Stimulated activated naive B cell treated with anti-CD40 and anti-IgM and Interleukin-4, amounts not matched to agents 10 μg/mL and 1 μg/mL and 100 μg/mL, for 72 hours (primary cell): ENCODE measurements at places on chromosomes 12 and 14.

GRCh38 chr12:104011253-104011652 is 38.7 kb downstream of the GLT8D2 start:
- no peak for DNase-seq

DNA sequence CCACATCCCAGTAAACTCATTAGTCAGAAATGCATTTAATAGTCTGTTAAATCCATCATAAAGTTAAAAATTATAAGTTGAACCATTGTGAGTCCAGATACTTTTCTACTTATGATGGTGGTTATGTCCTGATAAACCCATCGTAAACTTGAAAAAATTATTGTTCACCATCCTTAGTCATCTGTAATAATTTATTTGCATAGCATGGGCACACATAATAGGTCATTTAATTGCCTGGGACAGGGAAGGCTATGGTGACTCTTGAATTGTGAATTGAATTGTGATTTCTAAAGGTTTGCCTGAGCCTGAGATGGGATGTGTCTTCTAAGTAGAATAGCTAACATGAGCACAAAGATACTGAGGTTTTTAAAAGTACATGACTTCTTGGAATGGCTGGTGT is 21.5 kb downstream of the ZDHHC17 start:
- DNase-seq, result no peak

DNA sequence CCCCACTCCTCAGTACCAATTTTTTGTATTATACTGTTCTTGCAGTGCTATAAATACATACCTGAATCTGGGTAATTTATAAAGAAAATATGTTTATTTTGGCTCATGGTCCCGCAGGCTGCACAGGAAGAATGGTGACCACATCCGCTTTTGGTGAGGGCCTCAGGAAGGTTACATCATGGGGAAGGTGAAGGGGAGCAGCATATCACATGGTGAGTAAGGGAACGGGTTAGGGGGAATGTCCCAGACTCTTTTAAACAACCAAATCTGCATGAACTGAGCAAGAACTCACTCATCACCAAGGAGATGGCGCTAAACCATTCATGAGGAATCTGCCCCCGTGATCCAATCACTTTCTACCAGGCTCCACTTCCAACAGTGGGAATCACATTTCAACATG is 40.0 kb downstream of the OSBPL8 start:
- DNase-seq, result peak; percentile 1

GRCh38 chr12:4392223-4392742 is 12.8 kb upstream of the FGF23 start:
- no peak for DNase-seq

DNA sequence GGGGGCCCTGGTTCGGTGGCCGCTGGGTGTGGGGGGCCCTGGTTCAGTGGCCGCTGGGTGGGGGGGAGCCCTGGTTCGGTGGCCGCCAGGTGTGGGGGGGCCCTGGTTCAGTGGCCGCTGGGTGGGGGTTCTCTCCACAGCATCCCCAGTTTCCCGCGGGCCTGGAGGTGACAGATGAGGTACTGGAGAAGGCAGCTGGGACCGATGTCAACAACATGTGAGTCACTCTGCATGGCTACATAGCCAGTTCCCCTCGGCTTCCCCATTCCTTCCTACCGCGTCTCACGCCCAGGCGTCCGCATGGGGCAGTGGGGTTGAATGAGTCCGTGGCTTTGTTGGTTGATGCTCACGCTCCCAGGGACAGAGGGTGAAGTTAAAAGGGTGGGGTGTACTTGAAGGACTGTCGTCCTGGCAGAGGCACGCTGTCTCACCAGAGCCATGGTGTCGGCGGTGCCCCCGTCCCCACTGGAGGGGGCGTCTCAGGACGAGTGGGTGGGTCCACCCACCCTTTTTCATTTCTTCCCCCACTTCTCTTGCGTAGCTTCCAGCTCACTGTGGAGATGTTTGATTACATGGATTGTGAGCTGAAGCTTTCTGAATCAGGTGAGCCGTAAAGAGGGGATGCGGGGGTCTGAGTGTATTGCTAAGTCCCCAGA is 15.6 kb downstream of the HIP1R start:
- DNase-seq, result no peak

- no peak for DNase-seq
Observed at GRCh38 chr12:130147875-130148596, 14.2 kb upstream of the FZD10 start.

DNA sequence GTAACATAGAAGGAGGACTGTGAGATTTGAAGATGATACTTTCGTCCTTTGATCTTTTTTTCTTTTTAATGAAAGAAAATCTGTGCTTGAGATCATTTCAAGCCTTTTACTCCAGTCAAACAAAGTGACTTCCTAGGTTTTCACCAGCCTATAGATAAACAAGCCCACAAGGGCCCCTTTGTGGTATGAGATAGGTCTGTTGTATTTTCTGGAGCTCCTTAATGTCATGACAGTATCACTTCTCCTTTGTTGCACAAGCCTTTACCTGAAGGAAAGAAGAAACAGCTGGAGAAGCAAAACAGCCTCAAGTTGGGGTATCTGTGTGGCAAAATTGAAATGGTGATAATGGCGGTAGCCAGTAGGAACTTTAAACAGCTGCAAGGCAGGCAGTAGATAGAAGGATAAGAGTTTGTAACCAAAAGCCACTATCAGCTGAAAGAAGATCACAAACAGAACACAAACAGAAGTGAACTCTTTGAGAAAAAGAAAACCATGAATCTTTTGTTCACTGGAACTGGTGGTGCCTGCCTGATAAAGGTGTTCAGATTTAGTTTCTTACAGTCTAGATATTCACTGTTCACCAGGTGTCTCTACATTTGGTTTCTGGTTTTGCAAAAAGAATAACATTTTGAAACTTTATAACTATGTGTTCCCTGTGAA is 96.8 kb downstream of the LGR5 start:
- no peak for DNase-seq

GRCh38 chr12:47941871-47942613 is 21.4 kb upstream of the TMEM106C start:
- peak; percentile 12 for DNase-seq

DNA sequence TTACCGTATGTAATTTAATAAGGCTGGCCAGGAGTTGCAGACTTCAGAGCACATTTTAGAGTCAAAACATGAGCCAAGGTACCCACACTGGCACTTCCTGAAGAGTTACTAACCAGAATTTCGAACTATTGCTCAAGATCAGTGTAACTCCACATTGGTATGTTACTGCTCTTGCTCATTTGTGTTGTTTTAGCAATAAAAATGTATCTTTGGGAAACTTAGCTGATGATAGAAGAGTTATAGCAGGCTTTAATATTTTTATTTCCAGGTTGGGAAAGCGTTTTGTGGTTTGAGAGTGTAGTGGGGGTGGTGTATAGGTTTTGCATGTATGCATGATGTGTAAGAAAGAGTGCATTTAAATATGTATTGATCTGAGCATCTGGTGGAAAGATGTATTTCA is 96.6 kb downstream of the SCN8A start:
- DNase-seq, result no peak

GRCh38 chr12:64034901-64035576 is 187.1 kb downstream of the KICS2 start:
- DNase-seq, result no peak

GRCh38 chr12:114998118-114998749 is 314.3 kb upstream of the TBX3 start:
- DNase-seq, result no peak

- no peak for DNase-seq
Observed at GRCh38 chr12:29110506-29111442, 38.3 kb upstream of the FAR2 start.

GRCh38 chr12:70196811-70197281 is 46.4 kb upstream of the CNOT2 start:
- no peak for DNase-seq

DNA sequence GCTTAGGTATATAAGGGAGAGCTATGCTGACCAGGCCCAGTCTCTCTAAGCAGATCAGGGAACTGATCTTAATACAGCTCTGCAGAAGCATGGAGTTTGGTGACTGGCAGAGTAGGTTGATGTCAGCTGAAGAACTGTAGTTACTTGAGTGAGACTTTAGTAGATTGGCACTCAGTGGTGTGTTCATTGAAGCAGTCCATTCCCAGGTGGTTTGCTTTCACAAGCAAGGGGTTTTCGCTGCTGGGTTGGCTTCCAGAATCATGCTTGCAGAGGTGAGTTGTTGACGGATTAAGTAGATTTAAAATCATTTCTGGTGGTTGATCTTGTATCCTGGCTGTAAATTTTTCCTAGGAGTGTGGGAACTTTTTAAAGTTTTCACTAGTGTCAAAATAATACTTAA is 6.5 kb upstream of the DHRS7 start:
- no peak for DNase-seq

DNA sequence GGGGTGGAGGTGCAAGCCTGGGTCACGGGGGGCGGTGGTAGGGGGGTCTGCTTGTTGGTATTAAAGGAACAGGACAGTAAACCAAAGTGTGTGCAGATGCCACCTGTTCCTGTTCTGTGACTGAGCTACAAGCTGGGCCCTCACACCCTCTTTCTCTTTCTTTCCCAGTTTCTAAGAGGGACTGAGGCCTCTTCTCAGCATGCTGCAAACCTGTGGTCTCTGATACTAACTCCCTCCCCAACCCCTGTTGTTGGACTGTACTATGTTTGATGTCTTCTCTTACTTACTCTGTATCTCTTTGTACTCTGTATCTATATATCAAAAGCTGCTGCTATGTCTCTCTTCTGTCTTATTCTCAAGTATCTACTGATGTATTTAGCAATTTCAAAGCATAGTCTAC is 6.9 kb upstream of the PIP4K2C start:
- no peak for DNase-seq

GRCh38 chr12:118330421-118331018 is 42.2 kb downstream of the TAOK3 start:
- no peak for DNase-seq

DNA sequence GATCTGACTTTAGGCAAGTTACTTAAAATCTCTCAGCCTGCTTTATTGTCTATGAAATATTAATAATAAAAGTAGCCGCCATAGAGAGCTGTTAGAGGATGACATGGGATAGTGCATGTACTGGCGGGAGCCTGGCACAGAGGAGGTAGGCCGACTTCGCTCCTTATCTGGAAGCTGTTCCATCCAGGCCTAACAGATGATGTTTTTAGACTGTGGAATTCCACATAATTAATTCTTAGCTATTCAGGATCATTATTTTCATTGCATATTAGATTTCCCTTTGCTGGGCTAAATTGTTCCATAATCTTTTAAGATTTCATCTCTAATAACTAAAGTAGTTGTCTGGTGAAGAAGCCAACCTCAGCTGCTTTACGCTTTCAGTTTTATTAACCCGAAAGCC is 30.8 kb downstream of the CNTN1 start:
- DNase-seq, result no peak

DNA sequence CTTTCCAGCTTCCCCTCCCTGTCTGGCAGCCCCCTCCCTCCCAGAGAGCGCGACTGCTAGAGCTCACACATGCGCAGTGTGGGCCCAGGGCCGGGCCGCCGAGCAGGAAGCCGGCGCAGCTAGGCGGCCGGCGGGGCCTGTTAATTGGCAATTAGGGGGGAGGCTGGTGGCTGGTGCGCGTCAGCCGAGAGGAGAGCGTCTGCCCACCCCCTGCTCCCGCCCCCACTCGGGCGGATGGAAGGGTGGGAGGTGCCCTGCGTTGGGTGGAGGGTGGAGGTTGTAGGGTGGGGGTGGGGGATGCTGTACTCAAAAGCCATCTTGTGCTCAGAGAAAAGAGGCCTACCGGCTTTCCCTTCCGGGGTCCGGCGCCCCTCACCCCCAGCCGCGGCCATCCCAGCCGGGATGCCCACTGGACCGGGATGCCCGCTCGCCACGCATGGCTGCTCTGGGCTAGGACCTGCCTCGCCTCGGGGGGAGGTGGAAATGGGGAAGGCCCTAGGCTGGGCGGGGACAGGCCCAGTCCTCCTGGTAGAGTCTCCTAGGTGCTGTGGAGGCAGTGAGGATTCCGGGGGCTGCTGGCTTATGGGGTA is 9.2 kb downstream of the HOXC8 start:
- DNase-seq, result peak; percentile 65

GRCh38 chr12:50453872-50454271 is 50.9 kb upstream of the DIP2B start:
- no peak for DNase-seq

DNA sequence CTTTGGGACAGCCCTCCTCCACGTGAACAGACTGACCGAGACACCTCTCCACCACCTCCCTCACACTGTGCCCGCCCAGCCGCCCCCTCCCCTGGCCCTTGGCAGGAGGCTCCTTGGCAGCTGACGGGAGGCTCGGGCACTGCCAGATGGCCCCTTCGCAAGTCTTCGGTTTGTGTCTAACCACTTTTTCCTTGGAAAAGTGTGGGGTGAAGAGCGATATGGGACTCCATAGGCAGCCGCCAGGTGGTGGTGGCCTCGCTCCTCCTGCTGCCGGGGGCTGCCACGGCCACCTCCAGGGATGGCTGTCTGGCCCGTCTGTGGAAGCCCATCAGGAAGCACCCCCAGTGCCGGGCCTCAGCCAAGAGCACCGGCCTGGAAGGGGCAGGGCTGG is 58.7 kb downstream of the LRCOL1 start:
- no peak for DNase-seq

DNA sequence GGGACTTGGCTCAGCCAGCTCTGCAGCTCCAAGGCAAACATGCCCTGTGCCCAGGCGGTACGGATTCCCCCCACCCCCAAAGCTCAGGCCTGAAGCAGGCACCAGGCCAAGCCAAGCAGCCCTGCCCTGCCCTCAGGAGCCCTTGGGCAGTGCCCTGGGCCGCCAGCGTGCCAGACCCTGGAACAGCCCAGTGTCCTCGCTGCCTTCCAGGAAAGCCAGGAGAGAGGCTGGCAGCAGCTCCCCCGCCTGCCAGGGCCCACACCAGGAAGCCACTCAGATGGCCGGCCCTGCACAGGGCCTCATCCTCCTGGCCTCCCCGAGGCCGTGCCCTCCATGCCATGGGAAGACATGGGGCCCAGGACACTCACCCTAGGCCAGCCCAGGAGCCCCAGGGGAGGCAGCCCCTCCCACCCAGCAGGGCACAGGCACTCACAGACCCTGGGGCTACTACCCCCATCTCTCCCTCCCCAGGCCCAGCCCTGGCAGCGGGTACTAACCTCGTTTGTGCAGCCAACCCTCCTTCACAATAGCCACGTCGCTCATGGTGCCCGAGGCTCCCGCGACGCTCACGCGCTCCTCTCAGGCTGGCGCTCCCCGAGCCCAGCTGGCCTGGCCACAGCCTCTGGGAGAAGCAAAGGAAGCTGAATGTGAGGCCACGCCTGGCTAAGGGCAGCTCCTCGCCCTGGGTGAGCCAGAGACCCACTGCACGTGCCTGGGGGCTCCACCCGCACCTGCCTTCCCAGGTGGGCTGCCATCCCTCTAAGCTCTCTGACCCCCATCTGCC is 3.3 kb downstream of the AKT1 start:
- DNase-seq, result no peak
